ENCODE measurements at places on chromosomes 16 and 17.

GRCh38 chr16:29811896-29812665 is at the start of gene PRRT2:
Gene PRRT2 (plus strand): TSS chr16:29812193. CDS start chr16:29813055, 862 bp downstream.
- DNase-seq = no peak

DNA sequence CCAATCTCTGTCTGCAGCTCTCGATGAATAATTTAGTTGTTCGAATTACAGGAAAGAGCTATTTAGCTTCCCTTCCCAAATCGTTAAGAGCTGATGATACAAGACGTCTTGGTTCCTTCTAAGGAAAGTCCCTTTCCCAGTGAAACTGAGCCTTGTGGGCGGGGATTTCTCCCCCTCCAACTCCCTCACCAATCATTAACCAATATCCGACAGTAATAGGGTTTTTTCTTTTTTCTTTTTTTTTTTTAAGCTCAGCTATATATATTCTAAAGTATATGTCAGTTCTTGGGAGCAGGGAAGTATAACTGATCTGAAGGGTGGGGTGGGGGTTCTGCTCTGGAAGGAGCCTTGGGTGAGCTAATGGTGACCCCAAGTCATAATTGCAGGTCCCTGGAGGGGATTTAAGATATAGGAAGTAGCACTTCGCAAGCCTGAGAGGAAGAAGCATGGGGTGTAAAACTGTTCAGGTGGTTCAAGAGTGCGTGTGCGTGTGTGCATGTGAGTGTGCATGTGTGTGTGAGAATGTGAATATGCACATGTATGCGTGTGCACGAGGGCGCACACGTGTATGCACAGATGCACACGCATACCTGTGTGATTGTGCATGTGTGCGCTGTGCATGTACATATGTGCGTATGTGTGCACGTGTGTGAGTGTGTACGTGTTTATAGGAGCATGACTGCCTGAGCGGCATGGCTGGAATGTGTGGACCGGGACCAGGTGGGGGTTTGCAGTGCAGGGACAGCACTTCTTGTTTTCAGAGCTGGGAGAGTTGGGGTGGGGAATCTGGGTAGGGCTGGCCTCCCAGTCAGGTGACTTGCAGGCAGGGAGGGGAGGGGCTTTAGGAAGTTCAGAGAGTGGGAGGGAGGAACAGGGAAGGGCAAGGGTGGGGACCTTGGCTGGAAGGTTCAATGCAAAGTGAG is 42.7 kb downstream of the SOCS3 start:
- DNase-seq = no peak

GRCh38 chr17:58272367-58273280 is 8.1 kb downstream of the MPO start:
- no peak for DNase-seq

- no peak for DNase-seq
Measured at GRCh38 chr17:34423978-34424813, 61.2 kb upstream of the CCL1 start.

- DNase-seq = no peak
Measured at GRCh38 chr16:4409081-4409932, 7.1 kb downstream of the CORO7 start.

GRCh38 chr16:17951378-17951777 is 385.2 kb downstream of the NPIPA8 start:
- no peak for DNase-seq

GRCh38 chr16:20396846-20397467 is 7.6 kb downstream of the PDILT start:
- DNase-seq = no peak

DNA sequence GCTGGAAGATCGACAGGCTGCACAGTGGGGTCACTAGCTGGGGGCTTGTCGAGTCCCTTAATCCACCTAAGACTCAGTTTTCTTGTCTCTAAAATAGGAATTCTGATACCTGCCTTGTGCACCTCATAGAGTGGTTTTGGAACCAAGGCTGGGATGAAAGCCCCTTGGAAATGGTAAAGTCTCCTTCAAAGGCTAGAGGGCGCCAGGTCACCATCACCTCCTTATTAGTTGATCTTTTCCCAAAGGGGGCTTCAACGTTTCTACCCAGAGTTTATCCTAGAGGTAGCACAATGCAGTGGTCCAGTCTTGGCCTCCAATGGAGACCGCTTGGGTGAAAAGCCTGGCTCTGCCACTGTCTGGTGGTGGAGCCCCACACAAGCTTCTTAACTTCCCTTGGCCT is 158.2 kb downstream of the AIPL1 start:
- DNase-seq = no peak

DNA sequence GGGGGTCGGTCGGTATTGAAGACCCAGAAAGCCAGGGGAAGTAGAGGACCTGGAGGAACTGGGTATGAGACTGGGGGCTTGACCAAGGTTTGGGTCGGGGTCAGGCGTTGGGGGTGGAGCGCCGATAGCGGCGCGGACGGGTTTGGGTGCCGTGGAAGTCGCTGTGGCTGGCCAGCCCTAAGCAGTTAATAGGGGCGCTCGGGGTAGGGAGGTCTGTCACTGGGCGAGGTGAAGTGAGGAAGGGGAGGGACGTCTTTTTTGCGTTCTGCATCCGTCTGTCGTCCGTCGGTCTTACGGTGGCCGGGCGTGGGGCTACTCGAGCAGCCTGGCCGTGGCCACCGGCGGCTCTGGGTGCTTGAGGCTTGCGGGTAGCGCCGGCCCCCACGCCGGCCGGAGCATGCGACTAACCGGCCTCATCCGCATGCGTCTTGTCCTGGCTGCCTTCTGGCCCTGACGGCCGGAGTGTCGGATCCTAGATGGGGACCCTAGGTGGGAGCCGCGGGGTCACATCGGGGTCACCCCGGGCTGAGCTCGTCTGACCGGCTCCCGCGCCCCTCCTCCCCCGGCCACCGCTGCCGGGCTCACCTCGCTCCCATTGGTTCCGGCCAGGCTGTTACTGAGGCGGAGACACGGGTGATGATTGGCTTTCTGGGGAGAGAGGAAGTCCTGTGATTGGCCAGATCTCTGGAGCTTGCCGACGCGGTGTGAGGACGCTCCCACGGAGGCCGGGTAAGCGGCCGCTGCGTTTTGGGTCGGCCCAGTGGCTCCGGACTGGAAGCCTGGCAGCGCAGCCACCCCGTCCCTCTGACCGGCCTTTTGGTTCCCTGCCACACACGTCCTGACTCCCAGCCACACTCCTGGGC is 10.3 kb upstream of the TMEM88 start:
- peak; percentile 82 for DNase-seq

DNA sequence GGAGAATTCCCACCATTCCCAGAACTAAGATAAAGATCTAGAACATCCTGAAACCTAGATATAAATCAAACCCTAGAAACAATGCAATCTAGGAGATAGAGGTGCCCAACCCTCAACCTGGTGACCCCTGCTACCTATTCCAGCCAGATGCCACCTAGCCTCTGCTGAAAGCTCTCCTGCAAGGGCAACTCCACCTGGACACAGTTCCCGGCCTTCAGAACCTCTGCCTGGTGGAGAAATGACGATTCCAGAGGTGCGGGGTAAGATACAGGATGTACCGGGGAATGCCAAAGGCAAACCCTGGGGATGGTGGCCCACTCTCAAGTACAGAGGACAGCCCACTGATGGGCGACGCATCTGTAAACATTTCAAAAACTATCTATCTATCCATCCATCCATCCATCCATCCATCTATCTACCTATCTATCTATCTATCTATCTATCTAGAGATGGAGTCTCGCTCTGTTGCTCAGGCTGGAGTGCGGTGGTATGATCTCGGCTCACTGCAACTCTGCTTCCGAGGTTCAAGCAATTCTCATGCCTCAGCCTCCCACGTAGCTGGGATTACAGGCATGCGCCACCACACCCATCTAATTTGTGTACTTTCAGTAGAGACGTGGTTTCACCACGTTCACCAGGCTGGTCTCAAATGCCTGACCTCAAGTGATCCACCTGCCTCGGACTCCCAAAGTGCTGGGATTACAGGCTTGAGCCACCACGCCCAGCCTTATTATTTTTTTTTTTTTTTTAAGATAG is 19.0 kb downstream of the MEAK7 start:
- no peak for DNase-seq

- DNase-seq = no peak
Measured at GRCh38 chr16:22813948-22814710, at the start of gene HS3ST2. Gene HS3ST2 (plus strand): TSS chr16:22814162. CDS start chr16:22814611, 449 bp downstream.

DNA sequence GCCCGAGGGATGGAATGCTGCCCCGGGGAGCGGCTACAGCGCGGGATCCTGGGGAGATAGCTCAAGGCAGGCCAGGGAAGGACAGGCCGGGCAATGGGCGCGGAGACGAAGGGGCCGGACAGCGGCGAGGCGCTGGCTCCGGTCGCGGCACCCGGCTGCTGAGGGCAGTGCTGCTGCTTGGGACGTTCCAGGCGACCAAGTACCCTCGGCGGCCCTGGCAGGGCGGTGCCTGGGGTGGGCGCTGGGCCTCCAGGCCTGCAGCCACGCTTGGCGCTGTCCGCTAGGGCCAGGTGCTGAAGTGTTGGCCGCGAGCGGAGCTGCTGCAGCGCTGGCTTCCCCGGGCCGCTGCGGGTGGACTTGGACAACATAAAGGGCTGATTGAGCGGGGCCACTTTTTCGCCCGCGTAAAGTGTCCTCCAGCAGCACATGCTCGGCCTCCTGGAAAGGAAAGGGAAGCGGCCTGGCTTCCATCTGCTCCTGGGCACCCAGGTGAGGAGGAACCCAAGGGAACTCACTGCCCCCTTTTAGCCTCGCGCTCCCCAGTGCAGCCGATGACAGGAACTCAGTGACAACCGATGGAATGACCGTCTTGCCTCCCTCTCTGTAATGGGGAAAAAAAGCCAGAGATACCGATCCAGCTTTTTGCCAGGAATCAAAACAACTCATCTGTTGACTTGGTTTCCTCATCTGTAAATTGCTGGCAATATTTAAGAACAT is 23.7 kb downstream of the CLEC3A start:
- no peak for DNase-seq

DNA sequence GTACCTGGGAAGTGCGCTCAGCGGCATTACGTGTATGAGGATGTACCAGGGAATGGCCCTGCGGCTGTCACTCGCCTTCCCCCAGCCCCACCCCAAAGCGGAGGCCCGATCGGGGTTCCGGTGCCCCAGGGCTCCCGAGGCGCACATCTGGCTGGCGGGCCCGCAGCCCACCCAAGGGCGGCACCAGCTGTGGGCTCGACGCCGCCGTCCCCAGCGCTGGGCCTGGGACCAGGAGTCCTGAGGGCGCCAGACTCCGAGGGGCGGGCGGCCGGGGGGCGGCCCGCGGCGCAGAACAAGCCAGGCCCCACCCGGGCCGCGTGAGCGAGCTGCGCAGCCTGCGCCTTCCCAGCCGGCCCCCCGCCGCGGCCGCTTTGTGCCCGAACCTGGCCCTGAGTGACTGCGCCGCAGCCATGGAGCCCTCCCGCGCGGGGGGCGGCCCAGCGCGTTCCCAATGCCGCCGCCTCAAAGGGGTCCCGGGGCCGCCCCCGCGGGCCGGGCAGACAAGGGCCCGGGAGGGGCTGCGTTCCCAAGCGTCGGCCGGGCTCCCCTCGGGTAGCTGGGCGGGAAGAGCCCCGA is 17.4 kb downstream of the ZNF423 start:
- no peak for DNase-seq

GRCh38 chr16:77049577-77049976 is 141.4 kb upstream of the MON1B start:
- no peak for DNase-seq

GRCh38 chr16:66810391-66810790 is 9.0 kb upstream of the TERB1 start:
- no peak for DNase-seq

- DNase-seq = peak; percentile 85
Measured at GRCh38 chr16:1102921-1103635, 7.0 kb upstream of the C1QTNF8 start.

- no peak for DNase-seq
Measured at GRCh38 chr16:2853531-2854073, 4.4 kb downstream of the PRSS22 start.

- no peak for DNase-seq
Measured at GRCh38 chr16:87391324-87391949, 699 bp upstream of the MAP1LC3B start.

DNA sequence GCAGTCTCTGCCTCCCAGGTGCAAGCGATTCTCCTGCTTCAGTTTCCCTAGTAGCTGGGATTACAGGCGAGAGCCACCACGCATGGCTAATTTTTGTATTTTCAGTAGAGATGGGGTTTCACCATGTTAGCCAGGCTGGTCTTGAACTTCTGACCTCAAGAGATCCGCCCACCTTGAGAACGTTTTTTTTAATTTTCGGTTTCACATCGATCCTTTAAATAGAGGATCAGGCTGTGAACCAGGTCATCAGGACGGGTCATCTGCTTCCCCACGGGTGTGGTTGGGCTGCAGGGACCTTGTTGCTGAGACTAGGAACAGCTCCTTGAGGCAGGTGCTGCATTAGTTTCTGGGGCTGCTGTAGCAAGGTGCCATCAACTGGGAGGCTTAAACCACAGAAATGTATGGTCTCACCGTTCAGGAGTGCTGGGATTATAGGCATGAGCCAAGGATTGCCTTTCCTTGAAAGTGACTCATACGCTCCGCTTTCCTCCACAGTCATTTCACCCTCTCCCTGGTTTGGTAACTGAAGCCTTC is 7.9 kb upstream of the NAGPA start:
- DNase-seq = no peak

- DNase-seq = no peak
Measured at GRCh38 chr16:73091174-73091573, 43.2 kb upstream of the ZFHX3 start.

DNA sequence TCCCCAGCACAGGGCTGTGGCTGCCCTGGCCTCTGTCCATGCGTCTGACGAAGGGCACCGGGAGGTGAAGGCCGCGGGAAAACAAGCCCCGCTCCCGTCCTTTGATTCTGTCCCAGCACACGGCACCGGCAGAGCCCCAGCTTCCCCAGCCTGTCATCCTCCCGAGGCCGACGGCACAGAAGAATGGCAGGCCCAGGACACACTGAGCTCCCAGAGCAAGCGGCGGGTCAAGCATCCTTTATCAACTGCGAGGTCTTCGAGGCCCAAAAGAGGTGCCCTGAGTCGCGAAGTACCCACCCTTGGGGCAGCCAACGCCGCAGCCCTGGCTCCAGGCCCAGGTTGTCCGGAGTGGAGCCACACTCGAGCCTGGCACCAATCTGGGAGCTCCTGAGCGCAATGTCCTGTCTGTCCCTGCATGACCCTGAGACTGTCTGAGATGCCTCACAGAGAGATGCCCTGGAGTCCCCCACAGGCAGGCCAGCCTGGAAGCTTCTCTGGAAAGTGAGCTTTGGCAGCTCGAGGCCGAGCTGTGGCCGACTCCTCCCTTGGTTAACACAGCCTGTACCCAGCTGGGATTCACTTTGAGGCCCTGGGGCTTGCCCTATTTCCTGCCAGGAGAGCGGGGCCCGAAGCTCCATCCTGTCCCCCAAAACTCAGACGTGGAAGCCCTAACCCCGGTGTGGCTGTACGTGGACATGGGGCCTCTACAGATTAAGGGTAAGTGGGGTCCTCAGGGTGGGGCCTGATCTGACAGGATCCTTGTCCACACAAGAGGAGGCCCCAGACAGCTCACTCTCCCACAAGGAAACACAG is 23.3 kb downstream of the SLC7A5 start:
- DNase-seq = no peak

GRCh38 chr17:73394512-73395450 is 83.0 kb upstream of the CDC42EP4 start:
- DNase-seq = no peak

GRCh38 chr17:17826942-17827785 is 9.6 kb downstream of the SREBF1 start:
- no peak for DNase-seq

DNA sequence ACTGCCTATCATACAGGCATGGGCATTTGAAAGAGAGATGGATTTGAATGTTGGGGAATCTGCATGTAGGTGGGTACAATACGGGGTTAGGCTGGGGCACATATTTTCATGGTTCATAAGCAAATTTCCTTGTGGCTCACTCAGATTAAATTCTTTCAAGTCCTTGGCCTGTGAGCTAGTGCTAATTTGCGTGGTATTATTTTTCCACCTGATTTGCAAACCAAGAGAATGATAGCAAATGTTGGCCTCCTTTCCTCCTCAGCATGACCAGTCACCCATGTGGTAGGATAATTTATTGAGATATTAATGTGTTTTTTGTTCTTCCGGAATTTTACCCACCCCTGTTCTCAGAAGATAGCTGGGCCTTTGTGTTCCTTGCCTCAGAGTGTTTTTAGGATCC is 22.9 kb downstream of the FAM20A start:
- DNase-seq = no peak

Measured in activated CD4-positive, CD25-positive, alpha-beta regulatory T cell treated with anti-CD3 and anti-CD28 coated beads, Interleukin-2, amount 50 U/mL, for 72 hours (primary cell).